ENCODE measurements at places on chromosomes 4 and X. TPM values are rescaled to one million over a fixed set of nuclear protein-coding genes. Genes with fewer than 3 reads are reported as not detected.
A peak's percentile ranks its signal among the peaks of the same experiment; 100 is the strongest.

The PCDH19 gene
- total RNA-seq: 0.09 TPM

- no peaks in the 10 kb centered on the region for H3K27me3 ChIP-seq
- no peak overlapping the region for H3K27ac ChIP-seq
- H3K36me3 ChIP-seq: no peaks in the 10 kb centered on the region
- no peak overlapping the region for H3K4me3 ChIP-seq
Observed at GRCh38 chr4:95638920-95639501, 90.2 kb upstream of the UNC5C start.

GRCh38 chrX:110796407-110796697 lies 735 bp upstream of the CHRDL1 start:
- H3K27me3 ChIP-seq: no peaks in the 10 kb centered on the region
- peaks cover 6% of the 10 kb centered on the region for H3K4me1 ChIP-seq
- no peak for DNase-seq
- H3K36me3 ChIP-seq: no peaks in the 10 kb centered on the region
- H3K27ac ChIP-seq: no peak overlapping the region
- H3K4me3 ChIP-seq: peak overlapping the region; percentile 82

The SLC30A9 gene
- 70.4 TPM for total RNA-seq

DNA sequence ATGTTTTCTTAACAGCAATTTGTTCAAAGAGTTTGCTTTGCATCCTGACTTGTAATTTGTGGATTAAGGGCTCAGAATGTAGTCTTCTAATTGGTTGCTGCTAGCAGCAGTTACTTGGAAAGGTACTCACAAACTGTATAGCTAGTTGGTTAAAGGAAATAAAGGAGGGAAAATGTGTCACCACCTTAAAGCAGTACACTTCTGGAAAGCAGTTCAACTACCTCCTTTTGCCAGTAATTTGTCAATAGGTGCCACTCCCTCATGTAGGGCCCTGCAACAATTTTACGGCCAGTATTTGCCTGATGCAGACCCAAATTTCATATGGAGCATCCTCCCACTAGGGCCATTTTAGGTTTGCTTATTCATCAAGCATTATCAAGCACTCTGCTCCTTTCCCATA lies 20.8 kb downstream of the AMOT start:
- no peak overlapping the region for H3K4me3 ChIP-seq
- H3K27me3 ChIP-seq: no peaks in the 10 kb centered on the region
- no peak overlapping the region for H3K27ac ChIP-seq
- DNase-seq: no peak

The PHKA1 gene
- not detected for total RNA-seq

GRCh38 chr4:3424522-3425095 lies 17.2 kb upstream of the HGFAC start:
- H3K27me3 ChIP-seq: peaks cover 7% of the 10 kb centered on the region
- H3K4me3 ChIP-seq: no peak overlapping the region
- H3K4me1 ChIP-seq: no peaks in the 10 kb centered on the region
- DNase-seq: no peak
- no peaks in the 10 kb centered on the region for H3K36me3 ChIP-seq
- H3K27ac ChIP-seq: no peak overlapping the region

The CXCL3 gene
- 1.4 TPM for total RNA-seq

GRCh38 chr4:38024206-38024509 lies 64.0 kb downstream of the PTTG2 start:
- peaks cover 32% of the 10 kb centered on the region for H3K36me3 ChIP-seq
- H3K27ac ChIP-seq: no peak overlapping the region
- no peak overlapping the region for H3K4me3 ChIP-seq
- no peak for DNase-seq
- H3K27me3 ChIP-seq: no peaks in the 10 kb centered on the region

DNA sequence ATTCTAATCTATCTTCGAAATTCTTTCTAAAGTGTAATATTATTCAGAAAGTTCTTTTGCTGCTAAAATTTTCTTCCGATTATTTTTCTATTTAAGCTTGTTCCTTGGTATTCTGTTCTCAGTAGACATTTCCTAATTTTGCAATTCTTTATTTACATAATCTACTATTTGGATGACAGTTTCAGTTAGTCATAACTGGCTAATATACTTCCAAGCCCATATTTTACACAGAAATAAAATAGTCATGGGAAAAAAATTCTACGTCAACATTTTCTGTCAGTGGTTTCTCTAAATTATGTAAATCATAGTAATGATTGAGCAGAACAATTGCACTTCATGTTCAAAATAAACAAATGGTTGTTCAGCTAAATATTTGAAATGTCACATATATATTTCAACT lies 178.0 kb upstream of the ANKRD50 start:
- peaks cover 9% of the 10 kb centered on the region for H3K4me1 ChIP-seq
- H3K4me3 ChIP-seq: no peak overlapping the region
- H3K27me3 ChIP-seq: no peaks in the 10 kb centered on the region
- no peaks in the 10 kb centered on the region for H3K36me3 ChIP-seq
- DNase-seq: no peak
- H3K27ac ChIP-seq: no peak overlapping the region

The PAGE2 gene
- total RNA-seq: not detected

The STARD8 gene
- 1.9 TPM for total RNA-seq

DNA sequence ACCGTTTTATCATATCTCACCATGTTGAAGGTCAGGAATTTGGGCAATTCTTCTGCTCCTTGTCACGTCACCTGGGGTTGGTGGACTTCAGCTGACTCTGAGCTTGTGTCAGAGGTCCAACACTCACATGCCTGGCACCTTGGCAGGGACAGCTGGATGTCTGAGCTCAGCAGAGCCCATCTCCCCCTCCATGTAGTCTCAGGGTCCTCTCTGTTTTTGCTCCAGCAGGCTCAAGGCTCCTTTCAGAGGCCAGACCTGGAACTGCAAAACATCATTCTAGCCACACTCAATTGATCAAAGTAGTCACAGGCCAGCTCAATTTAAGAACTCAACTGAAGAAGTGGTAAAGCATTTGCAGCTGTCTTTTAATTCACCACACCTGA lies 45.4 kb downstream of the EDNRA start:
- no peak overlapping the region for H3K4me3 ChIP-seq
- H3K27me3 ChIP-seq: peaks cover 2% of the 10 kb centered on the region
- H3K36me3 ChIP-seq: no peaks in the 10 kb centered on the region
- no peak overlapping the region for H3K27ac ChIP-seq
- DNase-seq: no peak

DNA sequence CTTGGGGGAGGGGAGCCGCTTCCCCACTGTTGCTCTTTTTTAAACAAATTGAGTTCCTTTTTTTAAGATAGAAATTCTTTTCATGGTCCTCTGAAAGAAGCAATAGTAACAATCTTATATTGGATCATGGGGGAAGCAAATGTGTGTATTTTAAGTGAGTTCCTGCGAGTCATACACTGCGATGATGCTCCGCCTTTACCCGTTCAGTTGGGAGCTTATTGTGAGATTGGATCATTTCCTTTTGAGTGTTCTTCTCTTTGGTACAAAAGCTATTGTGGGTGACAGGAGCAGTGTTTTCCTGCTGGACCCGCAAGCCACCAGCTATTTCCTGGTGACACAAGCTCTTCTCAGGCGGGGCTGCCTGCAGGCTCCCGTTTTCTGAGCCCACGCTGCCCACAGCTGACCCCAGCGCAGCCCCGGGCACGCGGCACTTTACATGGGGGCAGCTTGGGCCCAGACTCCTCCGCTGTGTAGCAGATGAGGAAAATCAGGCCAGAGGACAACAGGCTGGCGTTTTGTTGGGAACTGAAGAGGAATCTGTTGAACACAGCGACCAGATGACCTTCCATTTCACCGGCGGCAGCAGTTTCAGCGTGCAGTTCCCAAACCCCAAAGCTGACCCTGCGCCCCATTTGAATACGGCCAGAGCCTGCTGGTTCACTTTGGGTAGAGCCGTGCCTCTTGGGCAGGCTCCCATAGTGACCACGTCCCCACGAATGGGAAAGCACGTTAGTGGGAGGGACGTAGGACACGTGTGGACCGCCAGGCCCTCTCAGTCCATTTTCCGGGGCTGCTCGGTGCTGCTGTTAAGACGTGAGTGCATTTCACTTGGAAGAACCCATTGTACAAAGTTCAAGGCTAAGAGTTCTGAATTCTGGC lies 12.2 kb downstream of the TADA2B start:
- H3K27ac ChIP-seq: peak overlapping the region; percentile 57
- H3K4me3 ChIP-seq: no peak overlapping the region
- DNase-seq: no peak
- H3K27me3 ChIP-seq: peaks cover 1% of the 10 kb centered on the region
- peaks cover 18% of the 10 kb centered on the region for H3K4me1 ChIP-seq

- no peaks in the 10 kb centered on the region for H3K4me1 ChIP-seq
- peaks cover 6% of the 10 kb centered on the region for H3K36me3 ChIP-seq
- no peak overlapping the region for H3K27ac ChIP-seq
- H3K4me3 ChIP-seq: no peak overlapping the region
Observed at GRCh38 chr4:11250510-11250909, 178.2 kb downstream of the HS3ST1 start.

DNA sequence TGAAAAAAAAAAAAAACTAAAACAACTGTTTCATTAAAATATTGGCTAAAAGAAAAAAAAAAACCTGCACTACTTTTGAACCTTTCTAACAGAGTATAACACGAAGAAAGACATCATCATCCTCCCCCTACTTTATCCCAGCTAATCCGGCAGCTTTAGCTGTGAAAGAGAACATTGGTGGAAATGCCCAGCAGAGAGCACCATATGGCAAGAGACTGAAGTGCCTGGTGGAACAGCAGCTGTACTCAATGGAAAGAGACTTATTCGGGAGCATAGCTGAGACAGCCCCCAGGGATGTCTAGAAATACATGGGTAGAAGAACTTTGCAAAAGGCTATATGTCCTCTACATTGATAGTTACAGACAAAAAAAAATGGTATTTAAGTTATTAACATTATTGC lies 30.3 kb downstream of the STPG2 start:
- H3K4me3 ChIP-seq: no peak overlapping the region
- H3K27ac ChIP-seq: no peak overlapping the region
- no peaks in the 10 kb centered on the region for H3K4me1 ChIP-seq
- no peaks in the 10 kb centered on the region for H3K36me3 ChIP-seq

DNA sequence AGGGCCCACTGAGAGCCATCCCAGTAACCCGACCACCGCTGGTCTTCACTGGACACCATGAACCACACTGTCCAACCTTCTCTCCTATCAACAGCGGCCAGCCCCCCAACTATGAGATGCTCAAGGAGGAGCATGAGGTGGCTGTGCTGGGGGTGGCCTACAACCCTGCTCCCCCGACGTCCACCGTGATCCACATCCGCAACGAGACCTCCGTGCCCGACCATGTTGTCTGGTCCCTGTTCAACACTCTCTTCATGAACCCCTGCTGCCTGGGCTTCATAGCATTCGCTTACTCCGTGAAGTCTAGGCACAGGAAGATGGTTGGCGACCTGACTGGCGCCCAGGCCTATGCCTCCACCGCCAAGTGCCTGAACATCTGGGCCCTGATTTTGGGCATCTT lies 423.8 kb upstream of the EPHA5 start:
- H3K4me1 ChIP-seq: peaks cover 21% of the 10 kb centered on the region
- no peak for DNase-seq
- peaks cover 4% of the 10 kb centered on the region for H3K36me3 ChIP-seq
- no peaks in the 10 kb centered on the region for H3K27me3 ChIP-seq

The RAB40A gene
- 0.10 TPM for total RNA-seq

DNA sequence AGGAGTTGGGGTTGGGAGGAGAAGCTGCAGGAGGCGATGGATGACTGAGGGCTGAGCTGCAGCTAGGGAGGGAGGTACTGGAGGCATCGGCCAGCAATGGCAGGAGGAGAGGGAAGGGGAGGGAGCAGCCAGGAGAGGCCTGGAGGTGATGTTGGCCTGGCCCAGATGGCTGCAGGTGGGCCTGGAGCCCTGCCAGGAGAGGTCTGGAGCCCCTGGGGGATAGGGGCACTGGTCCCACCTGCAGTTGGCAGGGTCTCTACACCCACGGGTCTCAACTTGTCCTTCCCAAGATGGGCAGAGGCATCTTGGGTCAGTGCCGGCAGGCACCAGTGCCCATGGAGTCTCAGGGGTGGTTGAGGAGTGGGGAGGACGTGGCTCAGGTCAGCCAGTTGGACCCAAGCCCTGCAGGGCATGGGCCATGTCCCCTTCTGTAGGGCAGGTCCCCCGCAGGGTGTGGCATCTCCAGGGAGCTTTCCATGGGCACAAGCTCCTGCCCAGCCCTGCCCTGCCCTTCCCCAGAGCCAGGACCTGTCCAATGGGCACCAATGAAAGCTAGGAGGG lies 2.7 kb upstream of the MXD4 start:
- no peaks in the 10 kb centered on the region for H3K36me3 ChIP-seq
- H3K4me1 ChIP-seq: peaks cover 12% of the 10 kb centered on the region
- no peak overlapping the region for H3K4me3 ChIP-seq
- no peak overlapping the region for H3K27ac ChIP-seq

DNA sequence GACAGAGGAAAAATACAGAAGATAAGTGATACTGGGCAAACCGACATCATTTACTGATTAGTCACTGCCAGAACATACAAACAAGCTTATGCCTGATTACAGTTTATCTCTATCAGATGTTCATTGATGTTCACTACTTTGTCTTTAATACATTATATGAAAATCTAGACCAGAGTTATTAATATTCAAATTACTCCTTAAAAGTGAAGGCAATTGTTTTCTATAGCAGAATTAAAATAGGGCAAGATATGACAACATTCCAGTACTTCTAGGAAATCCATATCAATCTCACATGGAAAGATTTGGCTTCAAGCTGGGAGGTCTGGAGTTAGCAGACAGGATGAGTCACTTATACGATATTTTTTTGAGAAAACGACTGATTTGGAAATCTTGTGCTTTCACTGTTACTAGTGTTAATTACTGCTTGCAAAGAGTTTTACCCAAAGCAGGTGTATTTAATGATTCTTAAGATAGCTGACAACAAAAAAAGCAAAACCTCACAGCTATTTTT lies 31.8 kb downstream of the HPGD start:
- H3K4me3 ChIP-seq: no peak overlapping the region
- no peaks in the 10 kb centered on the region for H3K36me3 ChIP-seq
- H3K4me1 ChIP-seq: no peaks in the 10 kb centered on the region
- H3K27ac ChIP-seq: no peak overlapping the region
- H3K27me3 ChIP-seq: no peaks in the 10 kb centered on the region

The DOK7 gene
- not detected for total RNA-seq

DNA sequence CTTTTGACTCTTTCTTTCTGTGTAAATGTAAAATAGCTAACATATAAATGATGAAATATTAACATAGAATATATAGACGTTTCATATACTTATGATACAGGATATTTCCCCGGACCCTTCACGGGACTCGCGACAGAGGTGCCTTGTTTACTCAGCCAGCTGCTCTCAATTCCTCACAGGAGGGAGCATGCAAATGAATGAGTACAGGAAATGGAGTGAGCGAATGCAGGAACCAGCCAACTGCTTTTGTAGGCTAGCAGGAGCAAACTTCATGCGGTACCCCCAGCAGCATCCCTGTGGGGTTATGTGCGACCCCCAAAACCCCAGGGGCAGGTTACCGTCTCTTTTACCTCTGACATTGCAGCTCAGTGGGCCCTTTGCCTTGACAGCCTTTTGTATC lies 110.3 kb upstream of the PDHA2 start:
- DNase-seq: no peak
- no peaks in the 10 kb centered on the region for H3K36me3 ChIP-seq
- no peak overlapping the region for H3K4me3 ChIP-seq
- H3K27ac ChIP-seq: no peak overlapping the region
- H3K4me1 ChIP-seq: no peaks in the 10 kb centered on the region

The L1CAM gene
- total RNA-seq: 56.9 TPM

The CYSLTR1 gene
- not detected for total RNA-seq

Measured in HFFc6 (cell line).